Skeletal muscle cell (primary cell): ENCODE measurements at places on chromosomes 5 and 9.

GRCh38 chr9:36158917-36159316 is 10.3 kb upstream of the CCIN start:
- DNase-seq = no peak

- no peak for DNase-seq
Observed at GRCh38 chr9:98168941-98169488, 23.4 kb downstream of the CORO2A start.

GRCh38 chr9:607417-607816 is 234.1 kb upstream of the DMRT1 start:
- DNase-seq = no peak

DNA sequence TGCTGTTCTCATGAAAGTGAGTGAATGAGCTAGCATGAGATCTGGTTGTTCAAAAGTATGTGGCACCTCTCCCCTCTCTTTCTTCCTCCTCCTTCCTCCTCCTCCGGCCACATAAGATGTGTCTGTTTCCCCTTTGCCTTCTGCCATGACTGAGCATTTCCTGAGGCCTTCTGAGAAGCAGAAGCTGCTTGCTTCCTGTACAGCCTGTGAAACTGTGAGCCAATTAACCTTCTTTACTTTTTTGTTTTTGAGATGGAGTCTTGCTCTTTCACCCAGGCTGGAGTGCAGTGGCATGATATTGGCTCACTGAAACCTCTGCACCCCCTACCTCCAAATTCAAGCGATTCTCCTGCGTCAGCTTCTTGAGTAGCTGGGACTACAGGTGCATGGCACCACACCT is 6.1 kb downstream of the S100Z start:
- no peak for DNase-seq

- DNase-seq = peak; percentile 17
Observed at GRCh38 chr5:89769975-89770374, 639.6 kb downstream of the CETN3 start.

DNA sequence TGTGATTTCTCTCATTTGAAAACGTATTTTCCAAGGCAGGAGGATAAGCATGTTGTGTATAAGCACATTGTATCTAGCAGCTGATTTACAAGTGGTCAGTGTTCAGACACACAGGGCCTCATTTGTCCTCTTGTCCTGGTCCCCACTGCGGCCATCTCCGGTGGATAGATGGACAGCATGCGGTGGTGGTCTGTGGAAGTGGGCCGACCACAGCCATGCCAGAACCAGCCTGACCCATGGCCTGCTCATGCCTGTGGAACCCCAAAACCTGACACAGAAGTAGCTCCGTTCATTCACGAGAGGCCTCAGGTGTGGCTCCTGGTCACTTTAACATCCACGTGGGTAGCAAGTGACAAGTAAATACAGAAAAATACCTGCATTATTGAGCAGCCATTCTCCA is 14.6 kb downstream of the IRX2 start:
- no peak for DNase-seq

DNA sequence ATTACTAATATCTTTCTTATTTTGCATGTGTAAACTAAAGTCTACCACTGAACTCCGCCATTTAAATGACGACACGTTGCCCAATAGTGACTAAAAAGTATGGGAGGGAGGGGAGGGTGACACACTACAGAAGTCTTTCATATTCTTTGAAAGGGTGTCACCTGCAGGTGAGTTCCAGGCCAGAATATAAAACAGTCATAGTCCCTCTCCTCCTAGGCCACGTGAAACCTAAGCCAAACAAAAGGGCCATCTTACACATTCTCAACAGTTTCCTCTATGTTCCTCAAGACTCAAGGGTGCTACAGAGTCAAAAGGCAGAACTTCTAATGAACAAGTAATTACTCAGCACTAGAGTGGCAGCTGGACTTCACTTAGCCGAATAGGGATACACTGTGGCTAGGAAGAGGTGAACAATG is 6.4 kb downstream of the CEMIP2 start:
- DNase-seq = no peak
